ENCODE measurements at places on chromosomes 13 and 19. TPM values are rescaled to one million over a fixed set of nuclear protein-coding genes. Genes with fewer than 3 reads are reported as not detected.

Gene SHISA7
- 0.09 TPM for total RNA-seq

GRCh38 chr13:45847554-45848224 lies 3.9 kb downstream of the SIAH3 start:
- DNase-seq = peak; percentile 27

- no peak for DNase-seq
Measured at GRCh38 chr13:96678801-96679200, 315.5 kb downstream of the OXGR1 start.

Gene FDX2
- 18.6 TPM for total RNA-seq

DNA sequence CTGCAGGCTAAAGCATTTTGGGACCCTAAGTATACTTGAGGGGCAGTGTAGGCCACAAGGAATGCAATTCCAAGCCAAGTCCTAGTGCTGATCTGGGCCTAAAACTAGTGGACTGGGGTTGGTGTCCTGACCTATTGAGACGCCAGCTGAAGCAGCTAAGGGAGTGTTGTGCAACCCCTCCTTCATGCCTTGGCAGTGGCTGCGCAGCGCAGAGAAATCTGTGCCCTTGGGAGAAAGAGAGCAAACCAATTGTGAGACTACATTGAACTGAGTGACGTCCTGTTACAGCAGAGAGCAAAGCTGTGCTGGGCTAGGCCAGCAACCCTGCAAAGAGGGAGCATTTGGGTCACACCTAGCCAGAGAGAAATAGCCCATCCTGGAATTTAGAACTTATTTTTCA lies 2715.0 kb upstream of the PCDH20 start:
- DNase-seq = no peak
